ENCODE measurements at places on chromosomes 12 and 14.

DNA sequence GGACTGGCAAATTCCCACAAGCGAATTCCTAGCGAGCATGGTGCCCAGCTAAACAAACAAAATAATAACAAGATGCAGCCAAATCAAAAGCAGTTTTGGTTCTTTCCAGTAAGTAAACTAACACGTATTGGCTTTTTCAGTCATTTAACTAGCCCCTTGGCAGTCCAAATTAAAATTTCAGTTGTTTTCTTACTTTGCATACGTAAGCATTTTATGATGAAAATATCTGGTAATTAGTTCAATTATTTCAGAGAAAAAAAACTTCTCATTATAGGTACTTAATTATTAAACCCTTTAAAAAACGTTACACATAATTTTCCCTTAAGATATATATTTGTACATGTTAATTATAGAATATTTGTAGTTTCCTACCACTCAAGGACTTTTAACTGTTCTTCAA lies 70.1 kb downstream of the ST8SIA1 start:
- DNase-seq = no peak

DNA sequence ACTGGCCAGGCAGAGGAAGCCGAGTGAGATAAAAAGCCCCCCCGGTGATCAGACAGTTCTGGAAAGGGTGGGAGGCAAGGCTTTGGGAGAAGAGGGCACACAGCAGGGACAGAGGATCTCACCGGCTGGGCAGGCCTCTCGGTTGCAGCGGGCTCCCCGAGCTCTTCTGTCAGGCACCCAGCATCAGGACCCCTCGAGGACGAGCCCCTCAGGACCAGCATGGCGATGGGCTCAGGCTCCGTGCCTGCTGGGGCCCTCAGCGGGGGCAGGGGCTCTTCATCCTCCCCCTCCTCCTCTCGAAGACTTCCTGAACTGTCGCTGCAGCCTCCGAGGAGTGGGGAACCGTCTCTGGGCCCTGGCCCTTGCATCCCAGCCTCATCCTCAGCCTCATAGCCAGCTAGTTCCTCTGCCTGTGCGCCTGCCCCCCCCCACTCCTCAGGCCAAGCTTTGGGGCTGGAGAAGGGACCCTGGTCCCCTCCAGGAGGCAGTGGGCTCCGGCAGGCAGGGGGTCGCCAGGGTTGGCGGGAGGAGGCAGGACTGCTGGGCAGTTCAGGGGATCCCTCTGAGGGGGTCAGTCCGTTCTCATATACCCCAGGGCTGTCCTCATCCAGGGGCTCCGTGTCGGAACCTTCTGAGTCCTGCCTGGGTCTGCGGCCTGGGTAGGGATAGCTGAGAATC lies 3.4 kb upstream of the AP1G2 start:
- no peak for DNase-seq

DNA sequence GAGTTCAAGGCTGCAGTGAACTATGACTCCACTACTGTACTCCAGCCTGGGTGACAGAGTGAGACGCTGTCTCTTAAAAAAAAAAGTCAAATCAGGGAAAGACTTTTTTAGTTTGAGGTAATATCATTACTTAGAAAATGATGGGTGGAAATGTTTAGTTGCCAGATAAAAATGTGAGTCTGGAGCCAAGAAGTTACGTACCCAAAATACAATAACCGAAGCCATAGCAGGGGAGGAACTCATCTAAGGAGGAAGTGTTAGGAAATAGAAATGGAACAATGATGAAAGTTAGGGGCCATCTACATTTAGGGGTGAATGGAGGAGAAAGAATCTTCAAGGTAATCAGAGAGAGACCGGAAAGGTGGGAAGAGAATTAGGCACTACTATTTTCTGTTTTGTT lies 98.8 kb downstream of the DACT1 start:
- no peak for DNase-seq

GRCh38 chr12:75666939-75667334 lies 155.5 kb upstream of the KRR1 start:
- no peak for DNase-seq

DNA sequence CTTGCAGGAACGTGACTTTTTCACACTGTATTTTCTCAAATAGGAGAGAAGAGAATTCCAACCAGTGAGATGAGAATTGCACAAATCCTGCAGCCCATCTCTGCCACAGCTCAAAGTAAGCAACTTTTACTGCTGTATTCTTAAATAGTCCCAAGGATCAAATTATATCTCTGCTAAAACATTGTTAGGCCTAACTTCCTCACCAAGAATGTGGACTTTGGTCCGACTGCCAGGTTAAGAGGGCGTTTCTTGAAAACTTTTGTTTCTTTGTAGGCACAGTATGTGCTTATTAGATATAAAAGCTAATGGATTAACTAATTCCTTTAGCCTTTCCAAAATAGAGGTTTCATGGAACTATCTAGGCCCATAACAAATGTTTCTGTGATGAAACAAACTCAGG lies 61.4 kb upstream of the IFNG-AS1 start:
- DNase-seq = no peak

DNA sequence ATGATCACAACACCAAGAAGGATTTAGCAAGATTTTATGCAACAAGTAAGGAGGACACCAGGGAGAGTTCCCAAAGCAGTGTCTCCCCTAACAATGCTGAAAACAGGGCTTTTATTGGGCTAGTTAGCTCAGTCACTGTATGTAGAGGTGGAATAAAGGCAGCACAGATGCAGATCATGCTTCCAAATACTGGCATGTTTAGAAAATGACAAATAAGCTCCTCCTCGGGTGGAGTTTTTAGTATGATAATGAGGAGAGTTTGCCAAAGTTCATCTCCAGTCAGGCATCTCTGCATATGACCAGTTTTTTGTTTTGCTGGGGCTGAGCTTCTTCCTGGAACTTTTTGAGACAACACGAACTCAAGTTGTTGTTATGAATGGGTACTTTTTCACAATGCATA lies 4.4 kb upstream of the AVPR1A start:
- DNase-seq = no peak

- no peak for DNase-seq
Observed at GRCh38 chr14:30906752-30907658, 32.6 kb downstream of the COCH start.

- DNase-seq = no peak
Observed at GRCh38 chr14:70183991-70184390, 4.8 kb downstream of the SLC8A3 start.

DNA sequence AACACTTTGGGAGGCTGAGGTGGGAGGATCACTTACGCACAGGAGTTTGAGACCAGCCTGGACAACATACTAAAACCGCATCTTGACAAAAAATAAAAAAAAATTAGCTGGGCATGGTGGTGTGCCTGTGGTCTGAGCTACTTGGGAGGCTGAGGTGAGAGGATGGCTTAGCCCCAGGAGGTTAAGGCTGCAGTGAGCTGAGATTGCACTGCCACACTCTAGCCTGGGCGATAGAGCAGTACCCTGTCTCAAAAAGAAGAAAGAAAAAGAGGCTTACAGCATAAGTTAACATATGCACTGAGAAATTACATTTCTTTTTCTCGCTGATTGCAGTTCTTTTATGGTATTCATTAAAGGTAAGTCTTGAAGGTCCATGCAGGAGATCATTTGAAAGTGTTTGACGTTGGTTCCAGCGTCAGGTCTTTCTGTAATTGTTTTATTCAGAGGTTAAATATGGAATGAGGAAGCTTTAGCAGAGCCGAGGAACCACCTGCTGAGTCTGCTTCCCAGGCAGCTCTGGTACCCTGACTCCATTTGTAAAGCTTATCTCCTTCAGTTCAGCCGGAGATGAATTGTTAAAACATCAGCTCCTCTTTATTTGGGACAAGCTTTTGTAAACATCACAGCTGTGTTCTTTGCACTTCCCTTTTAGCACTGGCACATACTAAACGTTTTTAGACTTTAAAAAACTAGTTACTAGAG lies 18.5 kb downstream of the SFSWAP start:
- no peak for DNase-seq

GRCh38 chr12:24948420-24948756 lies 513 bp downstream of the BCAT1 start:
- peak; percentile 38 for DNase-seq

DNA sequence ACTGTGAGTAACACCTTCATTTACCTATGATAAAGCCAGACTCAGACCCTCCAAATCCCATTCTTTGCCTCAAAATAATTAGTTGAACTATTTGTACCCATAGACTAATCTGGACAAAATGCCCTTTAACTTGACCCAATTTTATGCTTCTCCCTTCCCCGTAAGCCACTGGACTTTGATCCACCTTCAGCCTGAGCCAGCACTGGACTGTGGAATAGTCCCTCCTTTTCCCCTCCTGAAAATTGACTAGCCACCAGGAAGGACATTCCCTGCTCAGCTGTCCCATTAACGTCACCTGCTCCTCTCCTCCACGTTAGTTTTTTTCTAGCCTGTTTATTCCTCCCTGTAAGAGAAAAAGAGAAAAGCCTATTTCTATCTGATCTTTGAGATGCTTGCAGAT lies 10.3 kb downstream of the MED21 start:
- no peak for DNase-seq

- DNase-seq = no peak
Observed at GRCh38 chr12:57497223-57498131, 9.6 kb downstream of the MARS1 start.

DNA sequence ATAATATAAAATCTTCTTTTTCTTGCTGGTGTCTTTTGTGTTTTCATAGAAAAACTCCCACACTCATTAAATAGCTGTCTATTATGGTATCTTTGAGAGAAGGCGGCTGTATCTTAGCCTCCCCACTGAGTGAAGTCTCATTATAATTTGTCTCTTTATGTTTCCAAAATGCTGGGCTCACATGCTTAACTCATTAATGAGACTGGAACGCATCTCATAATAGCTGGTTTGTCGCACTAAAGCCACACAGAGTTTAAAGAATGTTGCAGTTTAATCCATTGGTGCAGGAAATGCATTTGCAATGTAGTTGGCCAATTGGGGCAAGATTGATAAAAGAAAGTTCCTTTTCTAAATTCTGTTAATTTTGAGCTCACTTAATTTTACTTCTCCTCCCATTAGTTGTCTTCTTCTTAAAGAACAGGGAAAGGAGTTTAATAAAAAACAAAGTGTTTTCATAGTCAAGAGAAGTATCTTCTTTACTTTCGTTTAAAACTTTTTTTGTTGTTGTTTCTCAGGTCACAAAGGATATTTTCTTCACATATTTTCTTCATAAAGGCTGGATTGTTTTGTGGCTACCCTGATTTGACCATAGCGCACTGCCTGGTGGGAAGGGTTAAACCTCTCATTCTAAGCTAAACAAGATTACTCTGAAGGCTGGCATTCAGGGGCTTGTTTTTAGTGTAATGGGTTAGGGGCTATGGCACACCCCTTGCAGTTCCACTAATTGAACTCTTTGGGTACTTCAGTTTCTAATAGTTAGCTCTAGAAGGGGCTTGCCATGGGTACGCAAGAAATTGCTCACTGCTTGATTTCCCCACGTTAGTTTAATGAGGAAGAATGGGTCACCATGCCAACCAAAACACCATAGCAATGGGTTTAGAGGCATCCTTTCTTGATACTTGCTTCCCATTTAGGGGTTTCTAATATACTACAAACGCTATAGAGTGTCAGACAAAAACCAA lies 197.0 kb downstream of the TMTC2 start:
- no peak for DNase-seq

DNA sequence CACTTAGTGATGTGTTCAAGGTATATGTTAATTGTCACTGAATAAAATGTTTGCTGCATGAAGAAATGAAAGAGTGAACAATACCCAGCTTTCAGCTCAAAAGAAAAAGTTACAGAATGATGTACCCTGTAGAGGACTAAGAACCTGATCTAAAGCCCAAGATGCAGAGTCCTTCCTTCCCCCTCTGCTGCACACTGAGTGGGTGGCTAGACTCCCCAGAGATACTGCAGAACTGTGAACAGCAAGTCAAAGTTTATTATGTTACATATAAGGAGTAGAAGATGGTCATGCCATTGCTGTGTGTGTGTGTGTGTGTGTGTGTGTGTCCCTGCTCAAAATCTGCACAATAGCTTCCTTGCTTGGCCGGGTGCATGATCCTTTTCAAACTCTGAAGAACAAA lies 83.9 kb downstream of the RPAP3 start:
- no peak for DNase-seq

DNA sequence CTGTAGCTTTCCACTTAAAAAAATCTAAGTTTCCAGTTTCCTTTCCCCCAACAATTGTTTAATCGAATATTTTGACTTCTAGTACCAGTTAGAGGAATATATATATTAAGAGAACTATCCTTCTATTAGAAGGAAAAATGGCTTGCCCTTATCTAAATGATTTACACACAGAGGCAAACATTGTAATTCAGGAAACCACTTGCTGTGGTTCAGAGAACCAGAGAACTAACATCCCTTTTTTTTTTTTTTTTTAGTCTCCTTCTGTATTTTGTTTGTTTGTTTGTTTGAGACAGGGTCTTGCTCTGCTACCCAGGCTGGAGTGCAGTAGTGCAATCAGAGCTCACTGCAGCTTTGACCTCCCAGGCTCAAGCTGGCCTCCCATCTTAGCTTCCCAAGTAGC lies 746.6 kb downstream of the VRK1 start:
- no peak for DNase-seq

GRCh38 chr14:88430976-88431375 lies 45.5 kb downstream of the SPATA7 start:
- no peak for DNase-seq

DNA sequence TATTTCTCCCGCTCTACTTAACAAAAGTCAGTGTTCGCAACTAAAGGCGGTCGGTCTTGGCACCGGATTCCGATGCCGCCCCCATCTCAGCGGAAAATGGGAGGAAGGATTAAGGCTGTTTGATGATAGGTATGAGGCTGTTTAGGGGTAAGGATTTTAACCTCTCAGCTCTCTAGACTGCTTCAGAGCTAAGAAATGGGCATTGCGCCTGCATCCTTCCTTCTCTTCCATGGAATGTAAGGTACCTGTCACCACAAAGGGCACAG lies 1.4 kb downstream of the COCH start:
- no peak for DNase-seq

- no peak for DNase-seq
Observed at GRCh38 chr12:103978384-103978982, 12.8 kb downstream of the TDG start.

- no peak for DNase-seq
Observed at GRCh38 chr12:55922126-55922525, 5.6 kb downstream of the PYM1 start.

DNA sequence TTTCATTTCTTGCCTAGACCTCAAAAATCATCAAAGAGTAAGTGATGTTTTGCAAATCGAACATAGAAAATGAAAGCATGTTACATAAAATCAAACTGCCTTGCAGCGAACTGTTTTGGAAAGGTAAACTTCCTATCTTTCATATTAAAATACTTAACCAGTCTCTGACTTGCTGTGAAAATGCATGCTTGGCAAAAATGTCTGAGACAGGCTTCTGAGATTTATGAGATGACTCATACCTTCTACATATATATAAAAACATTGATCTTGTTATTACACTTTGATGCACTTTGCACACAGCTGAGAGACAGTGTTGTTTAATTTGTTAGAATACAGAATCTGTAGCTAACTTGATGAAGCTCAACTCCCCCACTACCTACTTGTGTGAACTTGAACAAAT lies 179.1 kb downstream of the KITLG start:
- no peak for DNase-seq

- no peak for DNase-seq
Observed at GRCh38 chr12:118271770-118272417, 100.8 kb downstream of the TAOK3 start.

- no peak for DNase-seq
Observed at GRCh38 chr12:132111654-132112304, 32.3 kb downstream of the DDX51 start.

All from activated naive CD4-positive, alpha-beta T cell treated with Interleukin-2 at 50 U/mL for 16 hours (primary cell).